Activated CD4-positive, alpha-beta T cell treated with anti-CD3 and anti-CD28 coated beads for 36 hours (primary cell): ENCODE measurements at places on chromosomes 6 and 20.

GRCh38 chr20:40953856-40954255, 74.8 kb upstream of the TOP1 start:
- DNase-seq: peak; percentile 20

GRCh38 chr6:22222469-22222868, 74.4 kb downstream of the PRL start:
- DNase-seq: no peak

GRCh38 chr6:168616816-168617765, 176.1 kb downstream of the SMOC2 start:
- DNase-seq: no peak

GRCh38 chr6:151389618-151390275, 1.6 kb downstream of the ZBTB2 start:
- peak; percentile 65 for DNase-seq

DNA sequence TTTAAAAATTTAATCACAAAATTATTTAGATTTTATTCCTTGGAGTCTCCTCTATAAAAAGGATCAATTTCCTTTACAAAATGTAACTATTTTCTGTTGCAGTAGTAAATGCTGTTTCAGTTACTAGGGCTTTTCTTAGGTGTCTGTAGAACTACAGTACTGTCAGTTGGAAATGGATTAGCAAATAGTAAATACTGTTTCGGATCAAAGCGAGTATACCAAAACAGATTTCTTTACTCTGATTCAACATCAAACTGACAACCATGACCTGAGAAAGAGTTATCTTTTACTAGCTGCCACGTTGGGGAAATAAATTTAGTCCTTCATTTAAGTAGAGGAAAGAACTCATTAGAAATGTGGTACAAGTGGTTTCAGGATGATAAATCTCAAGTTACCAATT, 172.5 kb downstream of the HS3ST5 start:
- DNase-seq: no peak

GRCh38 chr20:63434599-63435378, 37.7 kb downstream of the KCNQ2 start:
- peak; percentile 90 for DNase-seq

GRCh38 chr20:42862446-42862845, 327.3 kb downstream of the PTPRT start:
- DNase-seq: no peak

- DNase-seq: peak; percentile 36
Observed at GRCh38 chr6:145815309-145816274, 997 bp upstream of the FBXO30 start.

GRCh38 chr6:107132330-107132954, 17.1 kb upstream of the BEND3 start:
- DNase-seq: peak; percentile 50

DNA sequence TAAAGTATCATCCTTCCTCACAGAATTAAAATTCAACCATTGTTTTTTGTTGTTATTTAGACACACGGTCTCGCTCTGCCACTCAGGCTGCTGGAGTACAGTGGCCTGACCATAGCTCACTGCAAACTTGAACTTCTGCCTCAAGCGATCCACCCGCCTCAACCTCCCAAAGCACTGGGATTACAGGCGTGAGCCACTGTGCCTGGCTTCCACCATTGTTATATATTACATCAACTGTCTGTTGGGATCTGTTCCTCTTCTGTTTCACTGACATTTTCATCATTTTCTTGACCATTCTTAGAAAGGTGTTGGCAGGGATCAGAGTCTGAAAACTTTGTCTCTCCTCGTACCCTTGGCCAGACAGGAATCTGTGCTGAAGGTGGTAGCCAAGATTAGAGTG, 21.3 kb upstream of the TULP1 start:
- DNase-seq: no peak

DNA sequence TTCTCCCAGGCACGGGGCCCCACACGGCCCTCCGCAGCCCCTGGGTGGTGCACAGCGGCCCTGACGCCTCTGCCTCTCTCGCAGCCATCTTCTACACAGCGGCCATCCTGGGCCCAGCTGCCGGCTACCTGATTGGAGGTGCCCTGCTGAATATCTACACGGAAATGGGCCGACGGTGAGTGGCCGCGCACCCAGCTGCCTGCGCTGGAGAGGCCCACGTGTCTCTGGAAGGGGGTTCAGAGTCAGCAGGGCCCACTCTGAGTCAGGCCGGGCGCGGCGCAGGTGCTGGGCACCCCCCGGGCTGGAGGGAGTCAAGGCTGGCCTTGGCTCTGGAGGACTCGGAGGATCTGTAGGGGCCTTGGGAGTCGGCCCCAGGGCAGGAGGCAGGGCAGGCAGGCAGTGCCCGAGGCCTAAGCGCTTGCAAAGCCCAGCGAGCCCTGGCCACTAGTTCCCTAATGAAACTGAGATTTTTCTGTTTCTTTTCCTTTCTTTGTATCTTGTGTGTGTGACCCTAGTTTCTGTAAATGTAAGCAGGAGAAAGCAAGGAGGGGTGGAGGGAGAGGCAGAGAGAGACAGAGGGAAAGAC, 16.4 kb downstream of the SLCO4A1 start:
- no peak for DNase-seq

DNA sequence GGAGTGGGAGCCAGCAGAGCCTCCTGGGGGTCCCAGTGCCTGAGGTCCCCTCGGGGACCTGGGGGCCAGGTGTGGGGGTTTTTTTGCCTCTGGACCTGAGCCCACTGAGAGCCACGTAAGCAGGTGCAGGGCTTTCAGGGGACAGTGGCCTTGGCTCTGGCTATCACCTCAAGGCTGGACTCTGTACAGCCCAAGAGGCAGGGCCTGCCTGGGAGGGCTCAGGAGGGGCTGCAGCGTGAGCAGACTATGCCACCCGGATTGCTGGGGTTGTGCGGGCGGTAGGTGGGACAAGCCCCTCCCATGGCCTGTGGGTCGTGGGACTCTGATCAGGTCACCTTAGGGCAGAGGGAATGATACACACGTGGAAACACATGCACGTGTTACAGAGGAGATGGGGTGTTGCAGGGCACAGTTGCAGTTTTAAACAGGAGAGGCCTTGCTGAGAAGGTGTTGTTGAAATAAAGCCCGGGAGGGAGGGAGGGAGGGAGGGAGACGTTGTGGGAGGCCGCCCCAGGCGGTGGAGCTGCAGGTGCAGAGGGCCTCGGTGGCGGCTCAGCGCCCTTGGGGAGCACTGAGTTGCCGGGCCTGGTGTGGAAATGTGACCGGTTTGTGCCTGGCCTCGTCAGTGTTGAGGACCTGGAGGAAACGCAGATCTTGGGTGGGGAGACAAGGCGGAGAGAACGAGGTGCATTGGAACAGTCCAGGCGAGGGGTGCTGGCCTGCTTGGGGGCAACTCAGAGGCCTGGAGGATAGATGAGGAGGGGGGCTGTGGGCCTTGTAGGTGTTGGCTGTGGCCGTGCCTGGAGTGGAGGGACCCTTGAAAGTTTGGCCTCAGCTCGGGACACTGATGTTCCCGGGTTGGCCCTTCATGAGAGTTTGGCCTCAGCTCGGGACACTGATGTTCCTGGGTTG, 2.3 kb downstream of the TCEA2 start:
- DNase-seq: peak; percentile 55

- DNase-seq: no peak
Observed at GRCh38 chr20:5703681-5704101, 46.5 kb upstream of the SHLD1 start.

GRCh38 chr6:4817551-4817950, 41.3 kb downstream of the CDYL start:
- no peak for DNase-seq

GRCh38 chr6:119483908-119484307, 134.3 kb upstream of the MAN1A1 start:
- no peak for DNase-seq

GRCh38 chr6:130908188-130908587, 81.0 kb downstream of the SMLR1 start:
- no peak for DNase-seq

DNA sequence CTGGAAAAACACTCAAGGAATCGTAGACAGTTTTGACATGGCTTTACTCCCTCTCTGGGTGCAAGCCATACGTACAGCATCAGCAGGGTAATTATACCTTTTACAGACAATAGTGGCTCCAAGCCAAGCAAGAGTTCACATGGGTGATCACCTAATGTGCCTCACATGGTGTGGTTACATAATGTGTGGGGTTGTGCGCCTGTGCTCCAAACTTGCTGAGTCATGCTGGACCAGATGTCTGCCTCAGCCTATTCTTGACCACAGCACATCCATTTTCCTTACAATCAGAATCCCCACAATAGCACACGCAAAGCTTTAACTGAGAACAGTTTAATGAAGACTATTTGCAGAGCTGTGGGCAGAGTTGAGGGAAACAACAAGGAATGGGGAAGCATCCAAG, 74.5 kb downstream of the ALDH8A1 start:
- no peak for DNase-seq

GRCh38 chr6:22025468-22026163, 271.2 kb downstream of the PRL start:
- peak; percentile 28 for DNase-seq

GRCh38 chr20:33568868-33569801, 79.2 kb downstream of the CBFA2T2 start:
- DNase-seq: no peak

DNA sequence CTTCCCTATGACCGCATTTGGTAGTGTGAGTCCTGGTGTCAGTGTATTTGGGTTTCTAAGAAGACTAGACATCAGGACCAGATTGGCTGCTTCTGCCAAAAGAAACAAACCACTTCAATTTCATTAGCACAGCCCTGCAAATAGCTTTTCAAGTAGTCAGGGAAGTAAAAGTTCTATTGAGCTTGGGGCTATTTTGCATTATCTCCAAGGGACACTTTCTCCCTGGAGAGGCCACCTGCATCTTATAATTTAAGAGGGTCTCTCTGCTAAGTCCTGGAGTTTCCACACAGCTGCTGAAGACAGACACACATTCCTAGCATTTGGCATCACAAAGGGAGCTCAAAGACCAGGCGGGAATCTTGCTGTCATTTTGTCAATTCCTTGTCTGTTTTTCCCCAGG, 141.2 kb downstream of the BMP2 start:
- DNase-seq: no peak

DNA sequence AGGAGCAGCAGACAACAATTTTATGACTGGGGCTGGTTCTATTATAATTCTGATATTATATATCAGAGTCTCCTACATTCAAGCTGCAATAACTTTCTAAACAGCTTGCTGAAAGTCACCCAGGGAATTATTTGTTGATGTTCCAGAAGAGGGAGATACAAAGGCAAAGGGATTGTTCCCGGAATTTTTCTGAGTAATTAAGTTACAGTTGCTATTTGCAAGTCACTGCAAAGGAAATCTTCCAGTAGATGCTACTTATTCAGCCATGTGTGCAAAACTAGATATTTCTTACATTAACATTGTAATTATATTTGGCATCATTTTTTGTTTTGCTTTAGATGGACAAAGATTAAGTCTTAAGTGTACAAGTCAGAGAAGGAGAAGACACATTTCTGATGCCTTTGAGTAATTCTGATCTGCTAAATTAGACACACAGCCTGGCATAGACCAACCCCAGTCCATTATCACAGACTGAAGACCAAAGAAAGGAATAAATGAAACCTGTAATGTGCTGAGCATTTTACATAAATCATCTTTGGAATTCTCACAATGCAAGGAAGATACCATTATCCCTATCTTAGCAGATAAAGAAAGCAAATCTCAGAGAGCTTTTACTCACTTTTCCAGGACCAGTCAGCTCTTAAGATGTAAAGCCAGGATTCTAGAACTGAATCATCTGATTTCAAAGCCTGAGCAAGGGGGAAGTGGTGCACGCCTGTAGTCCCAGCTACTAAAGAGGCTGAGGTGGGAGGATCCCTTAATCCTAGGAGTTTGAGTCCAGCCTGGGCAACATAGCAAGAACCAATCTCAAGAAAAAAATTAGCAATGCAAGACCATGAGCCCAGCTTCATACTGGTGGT, 62.6 kb upstream of the AKAP12 start:
- DNase-seq: no peak

DNA sequence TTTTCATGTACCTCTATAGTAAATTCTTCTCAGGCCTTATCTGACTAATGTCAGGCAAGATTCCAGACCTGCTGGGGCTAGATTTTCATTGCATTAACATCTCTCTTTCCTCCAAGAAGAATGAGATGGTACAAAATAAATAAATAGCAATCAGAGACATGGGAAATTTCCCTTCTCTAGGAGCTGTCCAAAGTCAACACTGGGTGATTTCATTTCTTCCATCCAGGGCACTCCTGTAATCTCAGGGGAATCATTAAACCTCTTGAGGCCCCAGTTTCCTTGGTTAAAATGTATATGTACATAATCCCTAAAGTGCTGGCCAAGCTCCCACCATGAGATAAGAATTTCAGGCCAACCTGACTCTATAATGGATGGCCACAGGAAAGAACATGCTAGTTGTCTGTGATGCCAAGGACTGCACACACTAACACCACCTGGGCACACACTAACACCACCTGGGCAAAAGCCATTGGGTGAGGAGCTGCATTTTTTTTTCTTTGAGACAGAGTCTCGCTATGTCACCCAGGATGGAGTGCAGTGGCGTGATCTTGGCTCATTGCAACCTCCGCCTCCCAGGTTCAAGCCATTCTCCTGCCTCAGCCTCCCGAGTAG, 912 bp downstream of the IL17F start:
- DNase-seq: no peak

DNA sequence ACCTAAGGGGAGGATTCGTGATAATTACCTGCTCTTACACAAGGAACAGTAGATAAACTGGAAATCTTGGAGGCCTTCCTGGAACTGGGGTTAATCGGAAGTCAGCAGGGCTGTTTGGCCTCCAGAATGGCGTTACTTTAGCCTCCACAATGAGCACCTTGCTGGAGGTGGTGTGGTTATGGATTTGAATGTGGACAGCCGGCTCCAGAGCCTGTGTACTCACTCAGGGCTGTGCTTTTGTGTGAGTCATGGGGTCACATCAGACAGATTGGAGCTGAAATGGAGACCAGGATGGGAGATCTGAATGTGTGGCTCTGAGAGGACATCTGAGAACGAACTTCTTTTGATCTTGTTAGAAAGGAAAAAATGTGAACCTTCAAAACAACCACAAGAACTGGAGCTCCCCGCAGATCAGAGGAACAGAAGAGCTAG, 30.4 kb downstream of the IGF2R start:
- DNase-seq: no peak

DNA sequence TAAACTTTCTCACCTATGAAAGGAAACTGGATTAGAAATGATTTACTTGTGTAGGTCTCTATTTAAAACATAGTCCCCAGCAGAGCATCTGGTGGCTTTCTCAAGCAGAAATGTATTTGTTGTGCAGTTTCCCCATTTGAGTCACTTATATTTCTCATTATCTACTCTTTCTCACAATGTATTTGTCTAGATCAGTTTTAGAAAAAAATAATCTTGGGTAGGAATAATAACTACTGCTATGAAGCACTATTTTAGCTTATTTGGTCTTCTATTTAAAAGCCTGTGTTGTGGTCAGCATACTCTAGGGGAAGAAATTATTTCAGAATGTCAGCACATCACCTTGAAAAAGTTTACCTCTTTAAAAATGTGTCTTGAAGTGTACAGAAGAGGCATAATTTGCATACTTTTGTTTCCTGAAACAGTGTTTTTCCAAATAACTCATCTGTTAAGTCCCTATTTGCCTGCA, 60.9 kb upstream of the PRL start:
- no peak for DNase-seq
